ENCODE measurements at places on chromosomes 4 and X.

GRCh38 chrX:14030174-14030530 lies 460 bp upstream of the GEMIN8 start:
- no peak for DNase-seq

DNA sequence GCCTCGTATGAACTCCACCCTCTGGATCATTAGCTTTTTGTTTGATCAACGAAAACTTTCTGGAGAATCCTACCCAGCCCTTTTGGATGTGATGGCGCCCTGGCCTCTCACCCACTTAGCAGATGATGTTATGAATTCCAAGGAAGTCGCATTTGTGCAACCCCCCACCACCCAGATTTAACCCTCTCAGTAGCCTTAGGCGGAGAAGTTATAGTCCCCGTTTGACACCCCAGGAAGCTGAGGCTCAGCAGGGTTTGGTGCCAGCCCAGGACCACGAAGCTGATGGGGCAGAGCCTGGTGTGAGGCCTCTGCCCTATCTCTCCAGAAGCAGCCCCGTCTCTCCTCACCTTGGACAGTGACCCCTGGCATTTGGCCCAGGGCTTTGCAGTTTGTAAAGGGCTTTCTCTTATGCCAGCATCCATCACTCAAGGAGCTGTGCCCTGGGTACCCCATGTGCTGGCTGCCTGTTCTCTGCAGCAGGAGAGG lies 1.0 kb downstream of the WFS1 start:
- no peak for DNase-seq

- no peak for DNase-seq
Observed at GRCh38 chr4:660401-660800, 13.7 kb downstream of the ATP5ME start.

DNA sequence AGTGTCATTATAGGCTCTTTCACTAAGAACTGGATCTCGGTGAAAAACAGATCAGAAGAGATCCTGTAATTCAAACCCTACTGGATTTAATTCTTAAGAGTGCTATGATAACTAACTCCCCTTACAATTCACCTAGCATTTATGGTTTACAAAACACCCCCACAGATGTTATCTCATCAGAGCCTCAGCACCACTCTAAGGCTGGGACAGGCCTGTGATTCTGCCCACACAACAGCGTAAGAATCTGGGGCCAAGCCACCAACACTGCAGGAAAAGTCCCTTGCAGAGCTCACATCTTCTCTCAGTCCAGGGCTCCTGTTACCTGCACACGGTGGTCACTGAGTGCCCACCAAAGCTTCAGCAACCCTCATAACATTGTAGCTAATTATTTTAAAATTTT lies 8.9 kb downstream of the MFAP3L start:
- DNase-seq, result no peak

All from activated CD4-positive, CD25-positive, alpha-beta regulatory T cell (primary cell).